ENCODE measurements at places on chromosomes 1 and 21.

- DNase-seq = no peak
Observed at GRCh38 chr1:183723571-183723970, 70.5 kb upstream of the APOBEC4 start.

GRCh38 chr1:42807056-42807668 lies 9.8 kb upstream of the ERMAP start:
- DNase-seq = no peak

DNA sequence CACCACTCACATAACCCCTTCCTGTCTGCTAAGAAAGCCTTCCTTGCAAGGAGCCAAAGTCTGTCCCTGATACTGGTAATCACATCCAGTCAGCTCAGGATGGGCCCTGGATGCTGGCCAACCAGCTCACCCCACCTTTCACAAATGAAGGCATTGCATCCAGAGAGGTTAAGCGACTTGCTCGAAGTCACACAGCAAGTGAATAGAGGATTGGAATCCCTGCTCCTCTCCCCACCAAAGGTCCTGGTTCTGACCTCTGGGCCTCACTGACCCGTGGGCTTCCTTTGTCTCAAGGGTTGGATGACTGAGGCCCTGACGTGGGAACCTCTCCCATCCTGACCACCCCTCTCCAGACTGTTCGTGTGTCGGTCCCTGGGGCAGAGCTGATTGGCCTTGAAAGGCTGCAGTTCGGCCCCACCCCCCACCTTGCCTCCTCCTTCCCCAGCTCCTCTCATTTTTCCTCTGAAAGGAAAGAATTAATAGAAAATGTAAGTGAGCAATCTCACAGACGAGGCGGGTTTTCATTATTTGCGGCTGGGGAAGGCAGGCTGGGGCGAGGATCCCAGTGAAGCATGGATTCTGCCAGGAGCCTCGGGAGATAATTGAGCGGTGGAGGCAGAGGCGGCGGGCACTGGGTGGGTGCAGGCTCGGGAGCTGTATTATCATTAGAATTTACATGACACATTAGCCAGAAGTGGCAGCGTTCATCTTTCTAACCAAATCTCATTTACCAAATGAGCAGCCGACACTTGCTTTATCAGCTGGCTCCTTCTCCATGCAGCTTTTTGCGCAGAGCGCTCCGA lies 101.5 kb upstream of the CSF3R start:
- DNase-seq = no peak

DNA sequence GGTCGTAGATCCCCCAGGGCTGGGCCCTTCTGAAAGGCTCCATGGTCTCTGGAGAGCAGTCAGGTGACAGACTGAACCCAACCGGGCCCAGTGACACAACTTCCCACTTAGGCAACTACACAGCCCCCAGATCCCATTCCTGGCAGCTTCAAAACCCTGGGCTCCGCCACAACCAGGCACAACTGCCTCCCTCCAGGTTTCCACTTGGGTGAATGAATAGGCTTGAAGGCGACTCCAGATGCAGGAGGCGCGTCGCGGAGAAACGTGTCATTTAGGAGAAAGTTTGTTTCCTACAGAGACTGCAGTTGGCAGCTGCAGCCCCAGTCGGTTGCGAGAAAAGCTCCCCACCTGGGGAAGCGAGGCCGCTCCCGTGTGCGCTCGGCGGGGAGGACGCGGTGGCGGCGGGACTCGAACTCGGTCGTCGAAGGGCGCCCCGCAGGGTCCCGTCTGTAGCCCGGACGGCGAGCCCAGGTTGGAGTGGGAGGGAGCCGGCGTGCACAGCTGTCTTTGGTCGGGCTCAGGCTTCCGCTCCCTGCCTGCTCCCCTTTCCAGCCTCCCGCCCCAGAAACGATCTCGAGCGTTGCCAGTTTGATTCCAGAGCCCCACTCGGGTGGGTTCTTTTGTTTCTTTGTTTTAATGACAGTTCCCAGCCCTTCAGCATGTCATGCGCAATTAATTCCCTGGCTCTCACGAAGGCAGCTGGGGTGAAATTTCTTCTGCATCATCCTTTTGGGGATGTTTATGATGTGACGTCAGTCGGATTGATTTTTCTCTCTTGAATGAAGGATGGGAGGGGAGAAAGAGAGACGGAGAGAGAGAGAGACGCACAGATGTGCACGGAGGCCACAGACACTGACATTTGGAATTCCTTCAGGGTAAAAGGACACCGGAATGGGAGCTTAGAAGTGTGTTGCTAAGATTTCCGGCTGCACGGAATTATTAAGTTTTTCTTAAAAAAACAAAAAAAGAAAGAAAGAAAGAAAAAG lies 862 bp upstream of the SGIP1 start:
- no peak for DNase-seq

- DNase-seq = no peak
Observed at GRCh38 chr1:207811920-207812720, 60.3 kb downstream of the CD46 start.

GRCh38 chr1:201504799-201505502 lies 2.0 kb downstream of the CSRP1 start:
- DNase-seq = no peak

GRCh38 chr1:37424523-37424922 lies 49.9 kb upstream of the ZC3H12A start:
- DNase-seq = no peak

DNA sequence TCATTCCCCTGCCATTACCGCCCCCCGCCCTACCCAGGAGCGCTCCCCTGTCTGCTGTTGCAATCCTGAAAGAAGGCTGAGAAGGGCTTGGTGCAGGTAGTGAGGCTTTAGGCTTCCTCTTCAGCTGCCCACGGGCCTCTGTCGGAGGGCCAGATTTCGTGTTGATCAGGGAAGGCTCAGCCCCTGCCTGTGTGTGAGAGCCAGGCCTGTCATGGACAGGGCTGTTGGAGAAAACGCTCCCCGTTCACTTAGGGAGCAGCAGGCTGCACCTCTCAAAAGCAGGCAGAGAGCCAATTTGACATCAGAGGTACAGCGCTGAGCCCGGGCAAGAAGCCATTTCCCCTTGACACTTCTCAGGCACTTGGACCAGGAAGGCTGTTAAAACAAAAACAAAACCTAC lies 19.0 kb downstream of the TEX35 start:
- no peak for DNase-seq

GRCh38 chr1:78226784-78227183 lies 181.0 kb downstream of the GIPC2 start:
- no peak for DNase-seq

GRCh38 chr1:150909585-150910180 lies 16.5 kb upstream of the SETDB1 start:
- no peak for DNase-seq

DNA sequence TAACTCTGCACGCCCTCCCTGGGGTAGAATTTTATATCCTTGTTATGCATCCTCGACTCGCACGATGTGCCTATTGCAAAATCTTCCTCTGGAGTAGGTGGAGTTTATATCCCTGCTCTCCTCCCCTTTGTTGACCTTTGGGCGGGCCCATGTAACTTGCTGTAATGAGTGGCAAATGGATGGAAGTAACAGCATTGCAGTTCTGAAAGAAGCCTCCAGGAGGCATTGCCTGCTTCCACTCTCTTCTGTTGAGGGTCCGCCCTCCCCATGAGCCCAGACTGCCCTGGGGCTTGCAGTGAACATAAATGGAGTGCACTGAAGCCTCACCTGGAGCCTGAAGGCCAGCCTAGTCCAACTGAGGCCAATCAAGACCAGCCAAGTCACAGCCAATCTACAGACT lies 62.2 kb upstream of the GRIK3 start:
- no peak for DNase-seq

DNA sequence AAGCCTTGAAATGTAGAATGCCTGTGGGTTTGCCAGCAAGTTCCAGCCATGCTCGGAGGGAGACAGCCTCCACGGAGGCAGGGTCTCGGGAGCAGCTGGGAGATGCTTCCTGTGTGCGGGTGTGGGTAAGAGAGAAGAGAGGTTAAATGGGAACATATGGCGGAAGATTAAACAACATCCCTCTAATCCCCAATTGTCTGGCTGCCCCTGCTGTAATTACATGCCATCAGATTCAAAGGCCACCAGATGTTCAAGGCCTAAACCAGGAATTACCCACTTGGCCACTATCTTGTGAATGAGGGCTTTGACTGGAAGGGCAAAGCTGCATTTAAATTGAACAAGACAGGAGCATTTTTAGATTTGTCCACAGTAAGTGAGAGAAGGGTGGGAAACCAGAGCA lies 81.4 kb upstream of the BACE2 start:
- DNase-seq = no peak

DNA sequence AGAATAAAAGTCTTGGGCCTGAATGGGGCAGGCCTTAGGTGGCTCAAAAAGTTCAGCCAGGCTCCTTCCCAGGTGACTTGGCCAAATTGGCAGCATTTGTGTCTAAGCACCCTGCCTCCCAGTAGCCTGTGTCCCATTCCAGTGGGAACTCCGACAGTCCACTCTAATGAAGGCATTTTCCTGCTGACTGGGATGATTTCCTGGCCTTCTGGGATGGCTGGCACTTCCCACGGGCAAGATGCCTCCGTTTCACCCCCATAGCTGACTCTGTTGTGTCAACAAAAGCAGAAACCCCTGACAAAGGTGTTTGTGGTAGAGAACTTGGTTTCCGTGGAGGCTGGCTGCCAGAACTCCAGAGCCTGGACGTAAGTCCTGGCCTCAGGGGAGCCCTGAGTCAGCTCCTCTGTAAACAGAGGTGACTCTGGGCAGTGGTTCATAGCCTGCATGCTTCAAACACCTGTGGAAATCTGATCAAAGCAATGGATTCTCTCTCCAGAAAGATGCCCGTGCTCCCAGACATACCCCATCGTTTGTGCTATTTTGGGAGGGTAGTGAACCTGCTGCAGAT lies 36.6 kb downstream of the WNT3A start:
- no peak for DNase-seq

DNA sequence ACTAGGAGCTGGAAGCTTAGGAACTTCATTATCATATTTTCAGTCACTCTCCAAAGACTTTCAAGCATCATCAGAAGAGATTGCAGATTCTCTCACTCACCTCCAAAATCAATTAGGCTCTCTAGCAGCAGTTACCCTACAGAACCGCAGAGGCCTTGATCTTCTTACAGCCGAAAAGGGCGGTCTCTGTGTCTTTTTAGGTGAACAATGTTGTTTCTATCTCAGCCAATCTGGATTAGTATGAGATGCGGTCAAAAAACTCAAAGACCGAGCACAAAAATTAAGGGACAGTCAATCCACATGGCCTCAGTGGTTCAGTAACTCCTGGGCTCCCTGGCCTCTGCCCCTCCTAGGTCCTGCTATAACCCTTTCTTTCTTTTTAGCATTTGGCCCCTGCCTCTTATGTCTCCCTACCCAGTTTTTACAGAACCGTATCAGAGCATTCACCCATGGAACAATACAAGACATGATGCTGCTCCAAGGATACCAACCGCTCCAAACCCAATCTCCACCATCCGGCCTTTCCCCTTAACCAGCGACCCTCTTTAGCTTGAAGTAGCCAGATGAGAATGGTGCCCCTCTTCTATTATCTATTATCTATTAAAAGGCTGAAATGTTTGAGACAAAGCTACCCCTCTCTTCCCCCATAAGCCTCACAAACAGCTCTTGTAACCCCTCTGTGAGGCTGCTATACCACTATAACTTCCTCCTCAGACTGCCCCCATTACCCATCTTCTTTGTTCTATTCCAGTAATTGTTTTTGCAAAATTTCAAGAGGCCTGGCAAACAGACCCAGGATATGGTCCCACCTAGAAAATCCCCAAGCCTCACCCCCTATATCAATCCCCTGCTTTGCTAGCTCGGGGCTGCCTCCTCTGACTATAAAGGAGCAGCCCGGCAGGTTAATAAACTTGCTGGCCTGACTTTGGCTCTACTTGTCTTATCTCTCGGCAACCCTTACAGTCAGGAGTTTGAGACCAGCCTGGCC lies 18.7 kb upstream of the CA6 start:
- DNase-seq = no peak

- no peak for DNase-seq
Observed at GRCh38 chr1:232363008-232363407, 266.9 kb downstream of the SIPA1L2 start.

- DNase-seq = no peak
Observed at GRCh38 chr1:18565321-18565720, 65.3 kb upstream of the PAX7 start.

Measured in stimulated activated CD8-positive, alpha-beta memory T cell treated with anti-CD3 and anti-CD28 coated beads, Interleukin-4, amount 100 ng/mL, for 4 hours (primary cell).